Activated T-helper 2 cell treated with anti-CD3 and anti-CD28 coated beads, Interferon-gamma antibody, Interleukin-2, Interleukin-4, amounts not matched to agents 10 μg/mL and 5 μg/mL and 100 μg/mL, durations not matched to agents 14 hours and 24 hours and 36 hours (primary cell): ENCODE measurements at places on chromosomes 4 and X.

GRCh38 chr4:151799417-151800012, 38.7 kb upstream of the GATB start:
- no peak for DNase-seq

GRCh38 chrX:16239211-16239610, 71.9 kb downstream of the MAGEB17 start:
- DNase-seq = no peak

DNA sequence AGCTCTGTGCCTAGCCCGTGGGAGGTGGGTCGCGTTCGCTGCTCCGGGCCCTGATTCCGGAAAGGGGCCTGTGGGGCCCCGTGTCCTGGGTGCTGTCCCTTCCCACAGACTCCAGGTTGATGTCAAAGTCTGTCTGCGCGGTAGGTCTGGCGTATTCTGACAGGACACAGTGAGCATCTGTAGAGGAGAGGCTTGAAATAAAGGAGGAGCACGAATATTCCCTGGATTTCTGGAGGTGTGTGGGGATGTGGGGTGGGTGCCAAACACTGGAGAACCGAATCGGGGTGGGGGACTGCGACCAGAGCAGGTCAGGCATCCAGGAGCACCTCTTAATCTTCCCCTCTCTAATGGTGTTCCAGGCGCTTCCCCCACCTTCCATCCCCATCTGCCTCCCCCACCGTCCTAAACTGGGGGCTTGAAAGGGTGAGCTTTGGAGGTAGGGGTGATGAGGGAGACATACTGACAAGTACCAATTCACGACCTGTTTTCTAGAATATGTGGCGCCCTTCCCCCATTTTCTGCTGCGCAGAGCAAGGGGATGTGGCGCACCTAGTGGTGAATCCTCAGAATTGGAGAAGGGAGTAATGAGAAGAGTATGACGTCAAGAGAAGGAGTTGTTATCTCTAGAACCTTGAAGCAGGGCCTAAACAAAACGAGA, 877 bp downstream of the GPRASP1 start:
- DNase-seq = no peak

DNA sequence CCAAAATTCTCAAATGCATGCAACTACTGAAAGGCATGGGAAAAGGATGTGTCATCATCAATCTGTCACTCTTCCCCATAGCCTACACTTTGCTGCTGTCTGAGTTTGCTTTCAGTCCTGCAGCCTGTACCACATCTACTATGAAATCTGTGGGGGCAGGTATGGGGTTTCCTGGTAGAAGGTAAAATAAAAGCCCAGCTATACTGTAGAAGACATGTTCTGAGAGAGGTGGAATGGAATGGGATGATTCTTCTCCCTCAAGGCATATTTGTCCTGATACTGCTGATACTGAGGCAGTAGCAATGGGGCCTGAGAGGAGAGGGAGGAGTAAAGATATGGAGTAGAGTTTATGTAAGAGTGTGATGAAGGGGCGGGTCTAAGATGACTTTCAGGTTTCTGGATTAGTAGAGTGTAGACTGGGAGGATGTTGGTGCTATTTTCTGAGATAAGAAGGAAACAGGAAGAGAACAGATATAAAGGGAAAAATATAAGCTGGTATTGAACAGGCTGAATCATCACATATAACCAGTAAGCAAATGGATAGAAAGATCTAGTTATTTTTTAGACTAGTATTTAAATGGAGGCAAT, 38.7 kb upstream of the GYPA start:
- no peak for DNase-seq

- DNase-seq = no peak
Observed at GRCh38 chr4:25031077-25031621, 403 bp upstream of the LGI2 start.

- DNase-seq = no peak
Observed at GRCh38 chr4:77434299-77435092, 171.1 kb upstream of the CXCL13 start.

DNA sequence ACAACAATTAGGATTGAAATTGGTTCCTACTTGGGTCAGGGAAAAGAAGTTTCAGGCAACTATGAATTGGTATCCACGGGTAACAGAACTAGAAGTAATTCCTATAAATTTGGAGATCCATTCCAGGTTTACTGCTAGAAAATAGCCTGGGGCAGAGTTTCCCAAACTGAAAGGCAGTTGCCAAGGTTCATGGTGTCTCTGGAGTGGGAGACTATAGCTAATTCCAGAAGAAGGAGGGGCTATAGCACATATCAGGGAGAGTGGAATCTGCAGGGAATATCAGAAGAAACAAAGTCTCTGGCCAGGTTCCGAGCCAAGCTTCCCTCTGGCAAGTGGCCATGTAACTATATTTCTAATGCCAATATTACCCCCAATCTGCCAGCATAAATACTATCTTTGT, 166.3 kb downstream of the GALNTL6 start:
- no peak for DNase-seq

DNA sequence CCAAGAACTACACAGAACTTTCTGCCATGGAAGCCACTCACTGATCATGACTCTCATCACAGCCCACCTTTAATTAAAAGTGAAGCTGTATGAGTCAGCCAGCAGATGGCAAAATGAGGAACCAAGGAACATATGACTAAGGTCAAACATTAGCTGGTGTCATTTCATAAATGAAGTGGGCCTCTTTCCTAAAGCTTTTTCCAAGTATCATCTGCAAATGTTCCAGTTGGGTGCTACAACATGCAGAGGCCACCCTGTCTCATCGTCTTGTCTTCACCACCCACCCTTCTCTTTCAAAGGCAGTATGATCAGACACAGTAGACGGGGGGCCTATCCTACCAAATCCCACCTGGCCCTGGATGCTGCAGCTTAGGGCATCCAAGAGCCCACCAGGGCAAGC, 9.2 kb upstream of the EOLA1 start:
- no peak for DNase-seq

DNA sequence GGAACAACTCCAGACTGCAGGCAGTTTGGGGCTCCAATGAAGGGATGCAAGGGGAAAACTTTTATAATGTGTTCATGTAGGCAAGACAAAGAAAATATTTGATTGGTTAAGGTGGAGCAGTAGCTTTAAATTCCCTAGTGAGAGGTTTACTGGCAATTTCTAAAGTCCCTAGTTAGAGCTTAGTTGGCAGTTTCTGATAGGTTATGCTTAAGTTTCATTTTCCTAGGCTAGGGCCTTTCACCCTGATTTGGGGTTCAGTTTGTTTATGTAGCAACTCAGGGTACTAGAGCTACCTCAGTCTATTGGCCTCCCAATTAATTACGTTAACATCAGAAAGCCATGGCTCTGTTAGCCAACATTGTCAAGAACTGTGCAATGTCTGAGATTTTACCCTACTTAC, 14.6 kb downstream of the BBS12 start:
- no peak for DNase-seq

DNA sequence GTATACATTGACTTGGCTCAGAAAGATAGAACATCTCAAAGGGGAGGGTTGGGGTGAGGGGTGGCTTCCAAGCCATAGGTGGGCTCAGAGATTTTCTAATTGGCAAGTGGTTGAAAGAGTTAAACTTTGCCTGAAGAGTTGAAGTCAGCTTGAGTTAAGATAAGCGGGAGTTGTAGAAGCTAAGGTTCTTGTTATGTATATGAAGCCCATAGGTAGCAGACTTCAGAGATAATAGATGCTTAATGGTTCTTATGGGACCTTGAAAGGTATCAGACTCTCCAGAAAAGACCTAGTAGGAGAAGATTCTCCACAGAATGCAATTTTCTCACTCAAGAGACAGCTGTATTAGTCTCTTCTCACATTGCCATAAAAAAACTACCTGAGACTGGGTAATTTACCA, 599.1 kb upstream of the CPEB2 start:
- DNase-seq = no peak

DNA sequence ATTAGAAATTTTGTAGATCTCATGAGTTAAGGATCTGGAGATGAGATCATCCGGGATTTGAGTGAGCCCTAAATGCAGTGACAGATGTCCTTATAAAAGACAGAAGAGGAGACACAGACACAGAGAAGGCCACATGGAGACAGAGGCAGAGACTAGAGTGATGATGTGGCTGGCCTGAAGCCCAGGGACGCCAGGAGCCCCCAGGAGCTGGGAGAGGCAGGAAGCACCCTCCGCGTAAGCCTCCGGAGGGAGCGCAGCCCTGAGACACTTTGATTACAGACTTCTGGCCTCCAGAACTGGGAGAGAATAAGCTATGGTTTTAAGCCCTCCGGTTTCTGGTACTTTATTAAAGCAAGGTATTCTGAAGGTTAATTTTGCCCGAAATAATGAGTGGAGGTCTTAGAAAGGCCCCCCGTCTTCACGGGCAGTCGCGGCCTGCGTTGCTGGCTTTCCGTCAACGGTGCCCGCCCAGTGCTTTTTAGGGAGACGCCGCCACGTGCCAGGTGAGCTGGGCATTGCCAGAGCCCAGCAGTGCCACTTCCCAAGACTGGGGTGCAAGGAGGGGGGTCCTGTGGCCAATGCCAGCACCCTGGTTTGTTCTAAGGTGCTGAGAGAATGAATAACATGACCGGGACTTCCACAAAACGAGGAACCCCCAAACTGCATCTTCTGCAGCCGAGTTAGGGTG, 8.1 kb downstream of the DHRSX start:
- DNase-seq = no peak

- no peak for DNase-seq
Observed at GRCh38 chrX:96957718-96958117, 74.0 kb downstream of the RPA4 start.

DNA sequence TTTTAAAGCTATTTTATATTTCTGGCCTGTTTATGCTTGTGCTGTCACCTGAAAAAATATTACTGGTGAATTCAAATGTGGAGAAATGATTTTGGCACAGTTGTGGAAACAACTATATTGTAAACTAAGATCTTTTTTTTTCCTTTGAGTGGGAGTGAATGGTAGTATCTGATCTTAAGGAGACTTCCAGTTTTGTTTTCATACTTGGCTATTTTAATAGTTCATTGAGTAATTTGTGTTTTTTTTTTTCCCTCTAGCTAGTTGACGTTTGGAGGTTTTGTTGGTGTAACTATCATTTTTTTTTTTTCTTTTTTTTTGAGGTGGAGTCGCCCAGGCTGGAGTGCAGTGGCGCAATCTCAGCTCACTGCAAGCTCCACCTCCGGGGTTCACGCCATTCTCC, 10.5 kb downstream of the STAG2 start:
- DNase-seq = no peak

DNA sequence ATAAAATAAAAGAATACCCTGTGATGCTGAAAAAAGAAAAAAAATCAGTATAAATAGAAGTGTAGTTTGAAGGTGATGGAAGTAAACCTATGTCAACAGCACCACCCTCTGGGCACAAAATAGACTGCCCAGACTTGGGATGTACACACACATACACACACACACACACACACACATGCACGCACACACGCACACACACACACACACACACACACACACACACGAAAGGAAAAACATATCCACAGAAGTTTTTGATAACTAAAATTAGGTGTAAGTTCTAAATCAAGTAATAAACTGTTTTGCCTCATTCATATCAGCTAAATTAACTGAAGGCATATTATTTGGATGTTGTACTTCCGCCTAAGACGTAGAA, 40.5 kb downstream of the ANXA5 start:
- DNase-seq = no peak

DNA sequence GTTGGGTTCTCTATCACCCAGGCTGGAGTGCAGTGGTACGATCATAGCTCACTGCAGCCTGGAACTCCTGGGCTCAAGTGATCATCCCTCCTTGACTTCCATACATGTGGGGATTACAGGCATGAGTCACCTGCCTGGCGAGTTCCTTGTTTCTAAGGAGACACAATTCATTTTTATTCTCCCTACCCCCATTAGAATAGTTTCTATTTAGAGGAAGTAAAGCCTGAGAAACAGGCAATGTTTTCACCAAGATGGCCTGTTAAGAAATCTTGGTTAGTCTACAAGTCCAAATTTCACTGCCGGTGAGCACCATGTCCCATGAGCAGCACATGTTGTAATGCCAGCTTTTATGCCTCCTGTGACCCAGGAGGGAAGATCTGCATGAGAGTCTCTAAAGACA, 5.7 kb downstream of the CYBB start:
- no peak for DNase-seq

- DNase-seq = no peak
Observed at GRCh38 chr4:84681486-84682274, 98.8 kb downstream of the CDS1 start.

DNA sequence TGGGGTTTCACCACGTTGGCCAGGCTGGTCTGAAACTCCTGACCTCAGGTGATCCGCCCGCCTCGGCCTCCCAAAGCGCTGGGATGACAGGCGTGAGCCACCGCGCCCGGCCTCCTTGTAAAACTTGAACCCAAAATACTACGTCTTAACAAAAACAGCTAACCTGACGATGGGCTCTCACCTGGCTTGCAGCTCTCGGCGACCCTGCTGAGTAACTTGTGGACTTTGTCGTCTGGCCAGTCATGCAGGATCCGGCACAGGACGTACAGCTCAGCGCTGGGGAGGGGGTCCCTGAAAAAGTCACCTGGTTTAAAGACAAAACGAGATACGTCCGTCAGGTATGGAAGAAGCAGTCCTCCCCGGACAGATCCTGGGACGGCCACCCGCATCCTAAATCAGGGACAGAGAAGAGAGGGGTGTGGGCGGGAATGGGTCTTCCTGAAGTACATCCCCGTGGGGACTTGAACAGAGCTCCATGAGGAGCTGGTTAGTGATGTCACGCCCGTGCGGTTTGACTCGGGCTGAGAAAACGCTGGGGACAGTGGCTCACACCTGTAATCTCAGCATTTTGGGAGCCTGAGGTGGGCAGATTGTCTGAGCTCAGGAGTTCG, 20.7 kb upstream of the SLC25A6 start:
- no peak for DNase-seq

GRCh38 chrX:117610806-117611205, 505.8 kb downstream of the KLHL13 start:
- DNase-seq = no peak

- DNase-seq = no peak
Observed at GRCh38 chr4:98864560-98864959, 64.4 kb downstream of the EIF4E start.

DNA sequence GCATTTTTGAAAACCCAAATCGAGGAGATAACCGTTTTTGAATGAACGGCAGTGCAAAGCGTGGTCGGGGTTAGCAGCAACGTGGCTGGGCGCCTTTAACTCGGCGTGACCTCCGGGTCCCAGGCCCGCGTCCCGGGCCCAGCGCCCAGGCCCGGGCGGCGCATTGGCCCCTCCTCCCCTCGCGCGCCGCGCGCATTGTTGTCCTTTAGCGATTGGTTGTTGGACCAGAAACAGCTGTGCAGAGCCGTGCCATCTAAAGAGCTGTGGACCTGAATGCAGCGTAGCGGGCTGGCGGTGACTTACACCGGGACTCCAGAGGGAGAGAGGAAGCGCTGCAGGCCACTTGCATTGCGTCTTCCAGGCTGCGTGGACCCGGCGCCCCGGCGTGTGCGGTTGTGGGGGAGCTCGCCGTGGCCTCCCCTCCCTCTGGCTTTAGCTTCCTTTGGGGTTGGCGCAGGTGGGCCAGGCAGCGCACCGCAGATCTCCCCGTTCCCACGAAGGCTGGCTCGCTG, at the start of gene STOX2:
STOX2 (plus strand) TSS at position 227 of the 512 bp plus-strand sequence. CDS start 1,484 bp downstream, outside the sequence.
- no peak for DNase-seq
